A549 treated with RU486 at 1 μM for 4 hours (cell line): ENCODE measurements at places on chromosomes 5 and 9. TPM values are rescaled to one million over a fixed set of nuclear protein-coding genes. Genes with fewer than 3 reads are reported as not detected.

C7 gene
- not detected in 5 replicates for total RNA-seq

AP3B1 gene
- total RNA-seq = 18.9 to 35.1 TPM (median 34.4 TPM) in 5 replicates

DMRT3 gene
- total RNA-seq = not detected in 5 replicates

CMBL gene
- 19.9 to 24.5 TPM (median 22.9 TPM) in 5 replicates for total RNA-seq

REEP2 gene
- total RNA-seq = 5.3 to 7.2 TPM (median 6.5 TPM) in 5 replicates
